HuH-7.5 (cell line): ENCODE measurements at places on chromosomes 3 and 15.

DNA sequence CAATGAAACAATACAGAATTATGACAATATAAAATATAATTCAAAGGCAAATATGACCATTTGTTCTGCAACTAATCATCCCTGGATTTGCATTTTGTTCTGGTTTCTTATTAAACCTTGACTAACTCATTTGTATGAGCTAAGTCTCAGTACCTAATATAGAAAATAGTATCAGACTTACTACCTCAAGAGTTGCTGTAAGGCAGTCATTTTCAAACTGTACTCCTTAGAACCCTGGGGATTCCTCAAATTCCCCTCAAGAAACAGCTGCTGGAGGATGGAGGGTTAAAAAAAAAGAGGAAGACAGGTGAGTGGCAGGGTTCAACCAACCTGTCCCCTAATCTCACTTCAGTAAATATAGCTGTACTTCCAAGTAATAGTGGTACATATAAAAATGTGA, 11.1 kb downstream of the ZBTB11 start:
- no peak for DNase-seq

- no peak for DNase-seq
These were observed 26.4 kb downstream of the ANXA2 start for GRCh38 chr15:60371175-60372051.

DNA sequence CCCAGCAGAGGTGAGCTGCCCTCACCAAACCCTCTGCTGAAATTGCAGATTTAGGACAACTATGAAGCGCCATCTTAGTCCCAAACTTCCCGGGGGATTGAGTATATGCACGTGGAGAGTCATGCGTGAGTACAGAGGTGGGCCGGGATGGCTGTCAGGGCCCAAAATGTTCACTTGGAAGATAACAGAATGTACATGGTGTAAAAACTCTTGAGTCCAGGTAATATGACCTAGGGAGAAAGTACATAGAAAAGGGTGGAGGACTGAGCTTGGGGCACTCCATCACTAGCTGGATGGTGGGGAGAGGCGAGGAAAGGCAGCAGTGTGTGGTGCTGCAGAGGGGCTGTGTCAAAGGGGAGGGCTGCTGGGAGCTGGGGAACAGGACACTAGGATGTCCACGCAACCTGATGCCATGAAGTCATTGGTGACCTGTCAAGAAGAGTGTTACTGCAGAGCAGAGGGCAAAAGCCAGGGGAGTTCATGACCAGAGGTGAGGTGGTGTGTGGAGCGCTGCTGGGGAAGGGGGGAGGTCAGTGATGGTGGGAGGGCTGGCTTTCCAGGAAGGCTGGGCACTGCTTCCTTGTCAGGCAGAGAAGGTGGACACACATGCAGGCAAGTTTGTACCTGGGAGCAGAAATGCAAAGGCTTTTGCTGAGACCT, 236.2 kb upstream of the LYSMD4 start:
- DNase-seq, result no peak

GRCh38 chr15:26972636-26973035, 1.7 kb downstream of the GABRG3 start:
- DNase-seq, result no peak

DNA sequence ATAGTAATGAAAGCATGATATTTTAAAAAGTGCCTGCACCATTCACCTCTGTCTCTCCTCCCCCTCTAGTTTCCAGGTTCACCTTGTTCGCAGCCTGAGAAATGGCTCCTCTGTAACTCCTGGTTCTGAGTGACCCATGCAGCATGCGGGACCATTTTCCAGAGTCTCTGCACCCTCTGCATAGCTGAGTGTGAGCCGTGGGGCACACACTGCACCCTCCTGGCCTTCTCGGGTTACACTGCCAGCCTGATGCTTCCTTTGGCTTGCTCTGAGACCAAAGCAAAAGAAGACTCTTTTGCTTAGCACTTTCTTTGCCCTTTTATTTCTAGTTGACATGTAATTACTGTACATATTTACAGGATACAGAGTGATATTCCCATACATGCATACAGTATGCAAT, 287.3 kb downstream of the GABRG3 start:
- no peak for DNase-seq

DNA sequence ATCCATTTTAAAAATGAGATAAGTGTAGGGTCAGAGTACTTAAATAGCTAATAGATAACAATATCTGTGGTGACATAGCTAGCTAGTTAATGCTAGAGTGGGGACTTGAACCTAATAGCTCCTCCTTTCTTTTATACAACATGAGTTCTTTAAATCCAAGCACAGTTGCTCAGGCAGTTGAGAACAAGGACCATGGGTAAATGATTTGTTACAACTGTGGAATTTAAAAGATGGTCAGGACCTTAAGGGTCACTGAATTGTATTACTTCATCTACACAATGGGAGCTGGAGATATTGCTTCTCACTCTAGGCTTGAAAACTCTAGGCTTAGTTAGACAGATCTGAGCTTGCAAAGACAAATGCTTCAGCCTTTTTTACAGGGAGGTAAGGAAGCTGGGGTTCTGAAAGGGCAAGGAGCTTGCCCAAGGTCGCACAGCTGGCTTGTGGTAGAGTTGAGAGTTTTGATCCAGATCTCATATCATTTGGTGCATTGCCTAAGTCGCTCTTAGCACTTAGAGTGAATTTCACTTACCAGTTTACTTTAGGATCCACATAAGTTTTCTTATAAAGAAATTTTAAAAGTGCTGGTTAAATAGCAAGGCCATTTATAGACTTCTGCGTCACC, 90.2 kb downstream of the EDEM1 start:
- no peak for DNase-seq

DNA sequence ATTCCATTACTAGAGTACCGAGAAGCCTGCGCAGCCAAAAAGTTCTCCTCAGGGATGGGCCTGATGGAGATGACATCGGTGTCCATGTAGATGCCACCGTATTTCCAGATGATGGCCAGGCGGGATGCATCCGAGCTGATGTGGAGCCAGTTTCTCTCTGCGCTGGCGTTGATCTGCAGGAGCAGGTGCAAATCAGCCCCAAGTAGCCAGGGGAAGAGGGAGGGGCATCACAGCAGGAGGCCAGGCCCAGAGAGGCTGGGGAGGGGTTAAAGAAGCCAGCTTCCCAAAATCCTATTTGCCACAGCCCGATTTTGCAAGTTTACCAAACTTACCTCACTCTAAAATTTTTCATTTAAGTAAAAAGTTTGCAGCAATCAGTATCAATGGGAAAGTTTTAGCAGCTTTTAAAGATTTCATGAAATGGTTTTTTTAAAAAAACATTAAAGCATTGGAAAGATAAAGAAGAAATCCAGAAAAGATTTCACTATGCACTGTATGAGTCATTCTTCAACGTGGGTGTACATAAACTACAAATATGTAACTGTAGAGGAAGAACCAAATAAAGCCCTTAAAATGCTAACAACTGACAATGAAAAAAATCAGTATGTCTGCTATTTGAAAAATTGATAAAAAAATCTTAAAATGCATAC, 7.4 kb downstream of the A4GNT start:
- no peak for DNase-seq

DNA sequence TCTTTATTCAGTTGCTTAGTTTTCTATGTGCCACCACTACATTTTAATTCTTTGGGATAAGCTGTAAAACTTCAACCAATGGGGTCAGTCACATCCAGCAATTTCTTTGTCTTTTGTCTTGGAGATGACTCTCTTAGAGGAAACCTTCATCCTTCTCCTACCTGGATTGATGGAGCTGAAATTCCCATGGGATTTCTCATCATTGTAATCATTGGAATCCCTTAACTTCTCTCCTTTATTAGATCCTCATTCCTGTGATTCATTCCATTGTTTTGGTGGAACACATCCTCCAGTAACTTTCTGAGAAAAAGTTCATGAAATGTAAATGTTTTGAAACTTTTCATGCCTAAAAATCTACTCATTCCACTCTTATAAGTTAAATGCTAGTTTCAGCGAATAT, 9.6 kb upstream of the PLOD2 start:
- DNase-seq, result no peak

DNA sequence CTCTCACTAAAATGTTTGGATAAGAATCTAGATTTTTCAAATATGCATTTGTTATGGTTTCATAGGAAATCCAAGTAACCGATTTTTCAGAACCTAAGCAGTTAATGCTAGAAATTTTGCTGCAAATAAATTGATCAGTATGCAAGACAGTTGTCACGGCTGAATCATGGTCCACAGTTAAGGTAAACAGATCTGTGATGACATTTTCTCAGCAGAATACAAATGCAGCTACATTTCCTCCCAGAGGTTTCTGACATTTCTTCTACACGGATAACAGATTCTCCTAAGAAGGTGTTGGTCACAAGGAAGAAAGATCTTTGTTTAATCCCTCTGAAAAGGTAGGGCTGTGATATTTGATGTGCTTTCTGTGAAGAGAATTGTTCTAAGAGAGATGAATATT, 36.9 kb downstream of the ARNT2 start:
- no peak for DNase-seq

- no peak for DNase-seq
These were observed 1146.7 kb downstream of the IGSF11 start for GRCh38 chr3:117887901-117888300.

- peak; percentile 74 for DNase-seq
These were observed 187.9 kb downstream of the OPA1 start for GRCh38 chr3:193780810-193781478.

- no peak for DNase-seq
These were observed 53.1 kb downstream of the GRIP2 start for GRCh38 chr3:14487086-14487485.

- peak; percentile 45 for DNase-seq
These were observed 4.3 kb downstream of the RBP1 start for GRCh38 chr3:139534992-139535879.

- DNase-seq, result no peak
These were observed 30.1 kb upstream of the PLOD2 start for GRCh38 chr3:146191051-146191450.

- DNase-seq, result no peak
These were observed 21.4 kb upstream of the CHST2 start for GRCh38 chr3:143098032-143098764.

- no peak for DNase-seq
These were observed 97.8 kb downstream of the LARS2 start for GRCh38 chr3:45486136-45486535.

GRCh38 chr3:117565777-117566176, 856.2 kb downstream of the TUSC7 start:
- no peak for DNase-seq

- no peak for DNase-seq
These were observed 46.9 kb downstream of the LYSMD4 start for GRCh38 chr15:99686290-99686689.

DNA sequence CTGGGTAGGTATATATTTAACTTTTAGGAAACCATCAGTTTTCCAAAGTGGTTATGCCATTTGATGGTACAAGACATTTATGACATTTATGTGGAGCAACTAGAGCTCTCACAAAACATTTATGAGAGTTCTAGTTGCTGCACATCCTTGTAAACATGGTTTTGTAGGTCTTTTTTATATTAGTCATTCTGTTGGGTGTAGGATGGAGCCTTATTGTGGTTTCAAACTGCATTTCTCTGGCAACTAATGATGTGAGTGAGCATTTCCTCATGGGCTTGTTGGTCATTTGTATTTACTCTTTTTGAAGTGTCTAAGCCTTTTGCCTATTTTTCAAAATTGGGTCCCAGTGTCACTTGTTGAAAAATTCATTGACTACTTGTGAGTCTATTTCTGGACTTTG, 45.7 kb upstream of the MGLL start:
- DNase-seq, result no peak

DNA sequence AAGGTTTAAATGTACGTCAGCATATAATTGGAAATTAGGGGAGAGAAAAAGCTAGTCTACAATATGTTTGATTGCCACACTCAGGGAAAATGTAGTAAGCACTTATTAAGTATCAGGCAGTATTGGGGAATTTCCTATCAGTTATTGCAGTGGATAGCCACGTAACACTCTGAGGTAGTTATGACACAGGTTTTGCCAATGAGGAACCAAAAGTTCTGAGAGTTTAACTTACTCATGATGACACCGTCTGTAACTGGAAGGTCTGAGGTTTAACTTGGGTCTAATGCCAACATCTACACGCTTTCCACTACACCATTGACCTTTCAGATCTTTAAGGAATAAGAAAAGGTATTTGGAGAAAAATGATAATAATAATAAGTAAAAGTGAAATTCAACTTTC, 89.5 kb downstream of the ZMAT3 start:
- no peak for DNase-seq

- no peak for DNase-seq
These were observed 33.3 kb downstream of the GABPB1 start for GRCh38 chr15:50321680-50322210.

GRCh38 chr15:48283396-48284145, 47.7 kb upstream of the DUT start:
- no peak for DNase-seq

DNA sequence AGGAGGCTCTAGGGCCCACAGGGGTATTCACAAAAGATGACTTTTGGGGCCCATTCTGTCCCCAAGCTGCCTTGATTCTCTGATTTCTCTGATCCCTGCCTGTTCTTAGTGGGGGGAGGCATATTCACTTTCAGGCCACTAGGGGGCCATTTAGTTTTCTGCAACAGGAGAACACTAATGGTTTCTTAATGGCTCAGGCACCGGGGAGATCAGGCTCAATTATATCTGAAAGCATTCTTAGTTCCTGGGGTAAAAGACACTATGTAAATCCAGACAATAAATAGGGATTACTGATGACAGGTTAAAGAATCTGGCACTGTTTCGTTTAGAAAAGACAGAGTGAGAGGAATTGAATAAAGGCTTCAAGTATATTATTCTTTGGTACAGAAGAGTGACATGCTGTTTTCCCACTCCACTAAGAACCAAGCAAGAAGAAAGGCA, 2.5 kb upstream of the INAFM2 start:
- peak; percentile 73 for DNase-seq

DNA sequence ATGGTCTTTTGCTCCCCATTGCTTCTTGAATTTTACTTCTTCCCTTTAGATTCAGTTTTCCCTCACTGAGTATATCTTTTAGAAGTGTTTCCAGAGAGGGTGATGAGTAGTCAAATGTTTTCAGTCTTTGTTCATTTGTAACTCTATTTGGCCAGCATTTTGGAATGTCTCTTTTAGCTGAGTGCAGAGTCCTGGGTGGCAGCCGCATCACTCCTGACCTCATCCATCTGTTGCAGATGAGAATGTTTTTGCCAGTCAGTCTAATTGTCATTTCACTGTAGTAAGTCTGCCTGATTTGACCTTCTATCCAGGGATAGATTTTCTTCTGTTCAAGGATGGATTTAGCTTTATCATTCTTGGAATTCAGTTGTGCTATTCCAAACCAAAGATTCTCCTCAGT, 7.3 kb downstream of the SRPRB start:
- DNase-seq, result no peak

DNA sequence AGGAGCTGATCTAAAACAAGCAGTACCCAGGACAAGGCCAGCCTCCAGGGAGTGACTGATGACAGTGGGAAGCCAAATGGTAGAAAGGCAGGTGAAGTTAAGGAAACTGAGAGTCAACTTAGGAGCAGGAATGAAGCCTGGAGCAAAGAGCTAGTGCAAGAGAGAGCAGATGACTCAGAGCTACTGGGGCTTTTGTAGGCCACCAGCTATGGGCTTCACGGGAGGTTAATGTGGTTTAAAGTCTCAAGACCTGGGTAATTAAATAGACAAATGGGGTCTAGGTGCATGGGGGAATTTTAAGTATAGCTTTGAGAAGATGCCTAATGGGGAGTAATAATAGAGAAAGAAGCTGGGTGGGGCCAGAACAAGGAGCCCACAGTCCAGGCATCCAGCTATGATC, 3.1 kb downstream of the CD86 start:
- no peak for DNase-seq
